Ureter (tissue), 1 donor: ENCODE measurements at places on chromosomes 16 and 17. TPM values are rescaled to one million over a fixed set of nuclear protein-coding genes. Genes with fewer than 3 reads are reported as not detected.

Gene CACNA1H
- total RNA-seq, result 24.4 TPM

Gene MKS1
- 28.7 TPM for total RNA-seq

- DNase-seq, result no peak
These were observed 23.9 kb upstream of the CPSF4L start for GRCh38 chr17:73285603-73285908.

Gene CMTM2
- total RNA-seq, result not detected

- no peak for DNase-seq
These were observed 10.2 kb downstream of the CACNB1 start for GRCh38 chr17:39187152-39187830.
